ENCODE measurements at places on chromosomes 13 and 19.

GRCh38 chr13:91329733-91330132, 17.8 kb upstream of the MIR17HG start:
- no peak overlapping the region for H3K27ac ChIP-seq
- H3K36me3 ChIP-seq = no peaks in the 10 kb centered on the region
- H3K4me3 ChIP-seq = no peak overlapping the region
- DNase-seq = no peak
- no peaks in the 10 kb centered on the region for H3K4me1 ChIP-seq

DNA sequence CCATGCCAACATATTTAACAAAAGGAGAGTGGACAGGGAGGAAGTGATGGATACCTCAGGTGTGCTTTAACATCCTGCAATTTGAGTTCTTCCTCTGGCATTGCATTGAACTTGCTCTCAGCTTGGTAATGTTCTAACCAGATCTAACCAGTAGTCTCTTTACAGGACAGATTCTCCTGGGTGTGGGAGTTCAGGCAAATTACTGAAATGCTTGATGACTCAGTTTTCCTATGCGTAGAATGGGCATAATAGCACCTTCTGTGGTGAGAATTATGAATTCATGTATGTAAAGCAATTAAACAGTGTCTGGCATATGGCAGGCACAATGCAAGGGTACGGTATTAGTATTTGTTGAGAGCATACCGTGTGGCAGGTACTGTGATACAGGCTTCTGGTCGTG, 3.6 kb downstream of the AKAP11 start:
- H3K4me1 ChIP-seq = peaks cover 7% of the 10 kb centered on the region
- H3K36me3 ChIP-seq = no peaks in the 10 kb centered on the region
- DNase-seq = no peak
- H3K4me3 ChIP-seq = no peak overlapping the region

DNA sequence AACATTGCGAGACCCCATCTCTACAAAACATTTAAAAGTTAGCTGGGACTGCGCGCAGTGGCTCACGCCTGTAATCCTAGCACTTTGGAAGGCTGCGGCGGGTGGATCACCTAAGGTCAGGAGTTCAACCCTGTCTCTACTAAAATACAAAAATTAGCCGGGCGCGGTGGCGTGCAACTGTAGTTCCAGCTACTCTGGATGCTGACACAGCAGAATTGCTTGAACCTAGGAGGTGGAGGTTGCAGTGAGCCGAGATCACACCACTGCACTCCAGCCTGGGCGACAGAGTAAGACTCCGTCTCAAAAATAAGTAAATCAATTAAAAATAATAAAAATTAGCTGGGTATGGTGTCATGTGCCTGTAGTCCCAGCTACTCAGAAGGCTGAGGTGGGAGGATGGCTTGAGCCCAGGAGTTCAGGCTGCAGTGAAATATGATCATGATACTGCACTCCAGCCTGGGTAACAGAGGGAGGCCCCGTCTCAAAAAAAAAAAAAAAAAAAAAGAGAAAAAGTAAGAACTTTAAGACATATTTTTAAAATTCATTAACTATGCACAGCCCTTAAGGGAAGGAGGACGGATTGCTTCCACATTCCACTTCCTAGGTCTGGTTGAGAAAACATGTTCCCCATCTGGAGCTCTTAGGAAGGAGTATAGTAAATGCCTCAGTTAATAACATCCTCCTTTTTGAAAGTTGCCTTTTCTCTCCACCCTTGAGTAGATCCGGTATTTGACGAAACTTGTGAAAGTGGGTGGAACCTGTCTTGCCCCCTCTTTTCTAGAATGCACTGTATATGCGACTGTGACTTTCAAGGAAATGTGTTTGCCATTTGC, 26.1 kb downstream of the EXOC3L2 start:
- peaks cover 17% of the 10 kb centered on the region for H3K4me1 ChIP-seq
- DNase-seq = no peak
- peaks cover 64% of the 10 kb centered on the region for H3K27me3 ChIP-seq

- no peak overlapping the region for H3K4me3 ChIP-seq
- H3K36me3 ChIP-seq = no peaks in the 10 kb centered on the region
- H3K27me3 ChIP-seq = no peaks in the 10 kb centered on the region
- DNase-seq = no peak
Observed at GRCh38 chr13:79904581-79904980, 423.6 kb downstream of the NDFIP2 start.

- no peaks in the 10 kb centered on the region for H3K36me3 ChIP-seq
- peaks cover 11% of the 10 kb centered on the region for H3K4me1 ChIP-seq
- no peaks in the 10 kb centered on the region for H3K27me3 ChIP-seq
- H3K27ac ChIP-seq = no peak overlapping the region
Observed at GRCh38 chr13:45863709-45864590, 12.4 kb upstream of the SIAH3 start.

DNA sequence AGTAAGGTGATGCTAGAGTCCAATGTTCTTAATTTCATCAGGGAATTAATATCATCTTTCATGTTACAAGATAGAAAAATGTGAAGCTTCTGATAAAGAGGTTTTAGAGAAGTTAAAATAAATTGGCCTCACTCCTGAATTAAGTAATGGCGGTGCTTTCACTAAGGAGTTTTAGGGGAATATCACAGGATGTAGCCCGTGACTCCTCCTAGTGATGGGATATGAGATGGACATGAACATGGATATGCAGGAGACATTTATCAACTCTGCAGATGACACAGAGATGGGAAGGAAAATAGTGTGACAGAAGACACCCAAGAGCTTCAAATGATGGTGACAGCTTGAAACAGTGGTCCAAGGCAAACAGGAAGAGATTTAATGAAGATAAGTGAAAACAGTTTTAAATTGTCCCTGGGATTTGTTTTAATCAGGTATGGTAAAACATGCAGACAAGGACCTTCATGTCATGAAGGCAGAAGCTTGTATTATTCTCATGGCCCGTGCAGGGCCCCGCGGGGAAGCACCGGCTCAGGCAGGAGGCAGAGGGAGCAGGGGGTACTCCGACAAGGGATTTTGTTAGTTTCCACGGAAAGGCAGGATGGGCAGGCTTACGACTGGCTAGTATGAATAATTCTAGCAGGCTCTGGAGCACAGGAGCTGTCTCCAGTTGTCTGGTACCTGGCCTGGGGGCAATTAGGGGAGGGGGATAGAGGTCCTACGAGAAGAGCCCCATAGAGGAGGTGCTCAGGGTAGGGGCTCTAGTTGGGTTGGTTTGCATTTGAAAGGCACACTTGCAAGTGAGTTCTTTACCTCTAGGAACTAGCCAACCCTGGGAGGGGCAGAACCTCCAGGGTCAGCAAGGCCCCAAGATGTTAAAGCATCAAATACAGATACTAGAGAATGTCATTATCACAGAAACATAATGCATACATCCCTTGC, 38.7 kb upstream of the FARP1 start:
- no peak for DNase-seq
- peaks cover 3% of the 10 kb centered on the region for H3K4me1 ChIP-seq
- H3K4me3 ChIP-seq = no peak overlapping the region
- no peaks in the 10 kb centered on the region for H3K36me3 ChIP-seq

DNA sequence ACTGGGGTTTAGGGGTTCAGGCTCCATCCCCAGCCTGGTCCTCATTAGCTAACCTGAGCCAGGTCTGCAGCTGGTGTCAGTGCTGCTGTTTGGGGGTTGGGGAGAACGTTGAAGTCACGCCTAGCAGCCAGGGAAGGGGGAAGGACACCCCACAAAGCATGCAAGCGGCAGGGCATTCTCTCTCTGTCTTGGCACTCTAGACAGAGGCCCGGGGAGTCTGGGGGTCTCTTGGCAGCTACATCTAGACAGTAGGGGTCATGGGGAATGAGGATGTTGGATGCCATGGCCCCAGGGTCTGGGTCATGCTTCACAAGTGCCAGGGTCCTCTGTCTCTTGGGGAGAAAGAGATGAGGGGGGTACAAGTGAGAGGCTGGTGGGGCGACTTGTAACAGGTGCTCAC, 2.6 kb downstream of the ERICH4 start:
- no peak overlapping the region for H3K4me3 ChIP-seq
- H3K27ac ChIP-seq = no peak overlapping the region
- H3K4me1 ChIP-seq = peaks cover 3% of the 10 kb centered on the region

GRCh38 chr13:75492389-75492788, 10.4 kb upstream of the TBC1D4 start:
- DNase-seq = no peak
- no peak overlapping the region for H3K4me3 ChIP-seq

GRCh38 chr13:74751739-74752138, 617.5 kb upstream of the KLF12 start:
- peaks cover 7% of the 10 kb centered on the region for H3K4me1 ChIP-seq
- no peaks in the 10 kb centered on the region for H3K36me3 ChIP-seq
- H3K4me3 ChIP-seq = no peak overlapping the region
- no peaks in the 10 kb centered on the region for H3K27me3 ChIP-seq
- peak; percentile 32 for DNase-seq

- no peak for DNase-seq
- no peaks in the 10 kb centered on the region for H3K27me3 ChIP-seq
- no peak overlapping the region for H3K4me3 ChIP-seq
Observed at GRCh38 chr19:13206587-13206986, 56.4 kb downstream of the IER2 start.

- no peaks in the 10 kb centered on the region for H3K27me3 ChIP-seq
- H3K4me3 ChIP-seq = no peak overlapping the region
- peak overlapping the region; percentile 83 for H3K27ac ChIP-seq
- peaks cover 61% of the 10 kb centered on the region for H3K4me1 ChIP-seq
Observed at GRCh38 chr13:110236831-110237261, 70.1 kb downstream of the COL4A1 start.

- peak overlapping the region; percentile 83 for H3K27ac ChIP-seq
- no peaks in the 10 kb centered on the region for H3K36me3 ChIP-seq
- H3K4me1 ChIP-seq = peaks cover 27% of the 10 kb centered on the region
- H3K27me3 ChIP-seq = peaks cover 20% of the 10 kb centered on the region
- peak overlapping the region; percentile 60 for H3K4me3 ChIP-seq
Observed at GRCh38 chr19:40465025-40465556, 454 bp downstream of the BLVRB start.

DNA sequence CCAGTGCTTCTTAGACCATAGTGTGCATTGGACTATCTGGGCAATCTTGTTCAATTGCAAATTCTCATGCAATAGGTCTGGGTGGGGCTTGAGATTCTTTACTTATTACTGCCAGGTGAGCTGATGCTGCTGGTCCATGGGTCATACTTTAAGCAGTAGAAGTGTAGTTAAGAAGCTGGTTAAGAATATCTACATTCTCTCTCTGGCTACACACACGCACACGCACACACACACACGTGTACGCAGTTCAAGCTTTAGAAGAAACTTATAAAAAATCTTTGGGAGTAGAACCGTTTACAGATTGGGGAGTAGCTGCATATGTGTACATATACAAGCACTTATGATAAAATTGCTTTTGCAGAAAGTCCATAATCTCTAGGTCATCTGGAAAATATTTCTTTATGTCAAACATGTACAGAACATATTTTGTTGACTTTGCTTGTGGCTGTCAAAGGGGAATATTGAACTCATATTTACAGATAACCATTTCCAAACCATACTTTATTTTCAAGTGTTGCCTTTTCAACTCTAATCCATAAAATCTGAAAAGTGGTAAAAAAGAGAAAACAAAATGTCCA, 99.7 kb downstream of the GPC6 start:
- peak; percentile 4 for DNase-seq
- no peaks in the 10 kb centered on the region for H3K27me3 ChIP-seq
- no peak overlapping the region for H3K27ac ChIP-seq
- no peaks in the 10 kb centered on the region for H3K36me3 ChIP-seq
- H3K4me3 ChIP-seq = no peak overlapping the region
- no peaks in the 10 kb centered on the region for H3K4me1 ChIP-seq

DNA sequence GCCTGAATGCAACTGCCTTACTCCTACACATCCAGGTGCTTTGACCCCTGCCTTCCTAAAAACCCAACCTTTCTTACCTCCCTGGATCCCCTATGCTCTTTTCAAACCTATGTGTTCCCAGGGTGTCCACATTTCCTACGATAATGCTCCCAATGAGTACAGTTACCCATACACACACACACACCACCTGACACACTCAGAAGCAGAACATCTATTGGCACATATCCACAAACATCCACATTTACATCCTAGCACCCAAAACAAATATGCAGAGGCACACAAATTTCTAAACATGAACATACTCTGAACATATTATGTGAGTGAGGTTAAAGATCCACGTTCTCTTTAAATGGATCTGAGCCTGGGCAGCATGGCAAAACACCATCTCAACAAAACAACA, 22.4 kb upstream of the PLAUR start:
- H3K4me1 ChIP-seq = no peaks in the 10 kb centered on the region
- no peaks in the 10 kb centered on the region for H3K36me3 ChIP-seq
- no peak for DNase-seq
- H3K27me3 ChIP-seq = peaks cover 4% of the 10 kb centered on the region

DNA sequence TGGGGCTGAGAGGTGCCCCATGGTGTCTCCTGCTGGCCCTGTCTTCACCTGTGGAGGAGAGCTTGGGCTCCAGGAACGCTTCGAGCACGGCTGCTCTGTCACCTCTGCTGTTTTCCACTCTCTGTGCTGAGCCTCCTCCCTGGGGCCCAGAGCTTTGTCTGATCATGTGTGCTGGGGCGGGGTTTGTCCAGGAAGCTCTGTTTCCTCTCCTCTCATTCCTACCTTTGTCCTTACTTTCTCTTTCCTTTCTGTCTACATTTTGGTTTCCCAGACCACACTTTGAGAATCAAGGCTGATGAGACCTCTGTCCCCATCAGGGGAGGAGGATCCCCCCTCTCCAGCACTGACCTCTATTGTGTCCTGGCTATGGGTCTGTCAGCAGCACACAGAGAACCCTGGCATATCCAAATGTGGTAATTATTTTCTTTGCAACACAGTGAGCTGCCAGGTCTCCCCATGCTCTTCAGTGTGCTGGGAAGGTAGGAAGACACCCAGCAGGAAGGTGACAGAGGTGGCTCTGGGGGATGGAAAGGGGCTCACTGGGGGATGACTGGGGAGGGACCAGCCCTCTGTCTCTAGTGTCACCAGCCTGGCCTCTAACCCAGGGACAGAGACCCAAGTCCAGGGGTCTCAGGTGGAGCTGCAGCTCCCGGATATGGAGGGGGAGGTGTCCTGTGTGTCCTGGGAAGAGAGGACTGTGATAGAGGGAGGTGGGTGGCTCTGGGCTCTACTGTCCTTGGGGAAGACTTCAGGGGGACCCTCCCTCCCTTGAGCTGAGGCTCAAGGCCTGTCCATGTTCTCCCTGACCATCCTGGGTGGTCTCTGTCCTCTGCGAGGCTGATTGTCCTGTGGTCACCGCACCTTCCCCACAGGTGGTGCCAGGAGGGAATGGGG, at the start of gene CEACAM1:
Gene CEACAM1, minus strand, starts transcription at position 128 of the 894 bp plus-strand sequence. Its CDS starts 107 bp downstream, at position 21.
- H3K27ac ChIP-seq = peak within 1 kb of the TSS; percentile 42
- no peaks in the 10 kb centered on the region for H3K27me3 ChIP-seq

- peak; percentile 52 for DNase-seq
- no peaks in the 10 kb centered on the region for H3K36me3 ChIP-seq
- H3K4me1 ChIP-seq = peaks cover 2% of the 10 kb centered on the region
- H3K27me3 ChIP-seq = no peaks in the 10 kb centered on the region
- no peak overlapping the region for H3K4me3 ChIP-seq
Observed at GRCh38 chr13:33362986-33363727, 77.6 kb upstream of the STARD13 start.

GRCh38 chr13:38255600-38255999, 94.1 kb upstream of the UFM1 start:
- H3K4me3 ChIP-seq = no peak overlapping the region
- H3K27me3 ChIP-seq = no peaks in the 10 kb centered on the region
- no peaks in the 10 kb centered on the region for H3K4me1 ChIP-seq
- H3K27ac ChIP-seq = no peak overlapping the region

Data from muscle of leg (tissue), 16 donors.